ENCODE measurements at places on chromosomes 1 and 21. TPM values are rescaled to one million over a fixed set of nuclear protein-coding genes. Genes with fewer than 3 reads are reported as not detected.

GRCh38 chr1:95927061-95927460, 693.1 kb downstream of the RWDD3 start:
- DNase-seq = no peak

The KCNJ9 gene
- not detected for total RNA-seq

- DNase-seq = peak; percentile 32
Measured at GRCh38 chr1:119112791-119113190, 27.7 kb downstream of the WARS2 start.

- peak; percentile 31 for DNase-seq
Measured at GRCh38 chr1:3431266-3431665, 23.2 kb upstream of the ARHGEF16 start.

The PIK3C2B gene
- total RNA-seq = 35.3 TPM

GRCh38 chr21:45384656-45385548, 20.1 kb upstream of the COL18A1 start:
- DNase-seq = no peak

- DNase-seq = peak; percentile 29
Measured at GRCh38 chr1:172326136-172326535, 94.3 kb upstream of the C1orf105 start.

The COL11A1 gene
- total RNA-seq = not detected

GRCh38 chr1:36705629-36706028, 222.9 kb upstream of the CSF3R start:
- no peak for DNase-seq

DNA sequence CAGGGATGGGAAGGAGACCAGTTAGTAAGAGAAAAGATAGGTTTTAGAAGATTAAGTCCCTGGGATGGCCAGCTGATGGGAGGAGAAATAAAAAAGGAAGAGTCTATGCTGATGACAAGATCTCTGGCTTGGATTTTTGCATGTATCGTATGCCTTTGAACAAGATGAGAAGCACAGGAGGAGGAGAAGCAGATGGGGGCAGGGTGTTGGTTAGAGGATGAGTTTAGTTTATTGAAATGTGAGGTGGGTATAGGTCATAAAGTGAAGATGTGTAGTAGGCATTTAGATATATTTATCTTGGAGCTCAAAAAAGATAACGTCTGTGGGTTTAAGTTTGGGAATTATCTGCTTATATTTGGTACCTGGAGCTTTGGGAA, 1.4 kb downstream of the TIPRL start:
- no peak for DNase-seq

DNA sequence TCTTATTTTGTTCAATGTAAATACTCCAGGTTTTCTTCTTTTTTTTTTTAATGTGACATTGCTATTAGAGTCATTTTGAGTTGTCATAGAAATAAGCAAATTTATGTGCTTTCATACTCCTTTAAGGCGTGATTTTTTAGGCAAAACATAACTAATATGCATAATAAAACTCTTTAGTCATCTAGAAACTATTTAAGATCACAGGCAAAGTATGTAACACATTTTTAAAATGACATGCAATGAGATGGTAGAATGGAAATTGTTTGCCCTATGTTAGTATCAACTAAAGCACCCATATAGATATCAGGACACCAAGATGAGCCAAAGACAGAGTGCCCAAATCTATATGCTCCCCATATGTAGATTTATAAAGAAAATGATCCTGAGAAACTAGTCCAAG, 41.5 kb upstream of the SGIP1 start:
- no peak for DNase-seq

- DNase-seq = no peak
Measured at GRCh38 chr1:44237721-44238457, 24.6 kb downstream of the DMAP1 start.

GRCh38 chr1:113683384-113684152, 75.7 kb downstream of the PHTF1 start:
- DNase-seq = no peak

- no peak for DNase-seq
Measured at GRCh38 chr1:152739841-152740240, 18.0 kb upstream of the KPRP start.

DNA sequence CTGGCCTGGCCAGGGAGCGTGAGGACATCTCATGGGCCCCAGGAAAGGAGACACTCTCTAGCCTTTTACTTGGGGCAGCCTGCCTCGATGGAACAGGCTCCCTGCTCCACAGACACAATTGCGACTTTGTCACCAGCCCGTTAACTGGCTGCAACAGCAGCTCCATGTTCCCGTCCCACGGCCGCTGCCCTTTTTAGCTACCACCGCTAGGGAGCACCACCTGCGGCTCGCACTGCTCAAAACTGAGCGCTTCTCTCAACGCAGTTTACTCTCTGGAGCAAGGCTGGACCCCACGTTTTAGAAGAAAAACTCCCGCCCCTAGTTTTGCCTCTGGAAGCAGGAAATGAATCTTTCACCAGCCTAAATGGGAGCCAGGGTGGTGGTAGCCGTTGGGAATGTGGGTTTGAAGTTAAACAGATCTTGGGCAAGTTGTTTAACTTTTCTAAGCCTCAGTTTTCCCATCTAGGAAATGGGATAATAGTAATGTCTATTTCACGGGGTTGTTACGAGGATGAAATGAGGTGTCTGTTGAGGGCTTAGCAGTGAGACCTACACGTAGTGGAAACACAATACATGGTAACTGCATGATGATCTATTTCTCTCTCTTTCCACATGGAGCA, 3.5 kb upstream of the LRRC38 start:
- peak; percentile 43 for DNase-seq

GRCh38 chr21:44497703-44498126, 42.3 kb downstream of the KRTAP10-1 start:
- no peak for DNase-seq
